ENCODE measurements at places on chromosomes 4 and X.

- H3K4me1 ChIP-seq, result no peaks in the 10 kb centered on the region
- H3K27ac ChIP-seq, result no peak overlapping the region
- no peaks in the 10 kb centered on the region for H3K27me3 ChIP-seq
- no peak for DNase-seq
Measured at GRCh38 chrX:110032534-110033147, 29.7 kb downstream of the TMEM164 start.

GRCh38 chr4:72313121-72313520, 255.9 kb downstream of the ADAMTS3 start:
- H3K36me3 ChIP-seq, result no peaks in the 10 kb centered on the region
- H3K27me3 ChIP-seq, result no peaks in the 10 kb centered on the region
- H3K4me3 ChIP-seq, result no peak overlapping the region
- peaks cover 49% of the 10 kb centered on the region for H3K4me1 ChIP-seq
- no peak for DNase-seq

DNA sequence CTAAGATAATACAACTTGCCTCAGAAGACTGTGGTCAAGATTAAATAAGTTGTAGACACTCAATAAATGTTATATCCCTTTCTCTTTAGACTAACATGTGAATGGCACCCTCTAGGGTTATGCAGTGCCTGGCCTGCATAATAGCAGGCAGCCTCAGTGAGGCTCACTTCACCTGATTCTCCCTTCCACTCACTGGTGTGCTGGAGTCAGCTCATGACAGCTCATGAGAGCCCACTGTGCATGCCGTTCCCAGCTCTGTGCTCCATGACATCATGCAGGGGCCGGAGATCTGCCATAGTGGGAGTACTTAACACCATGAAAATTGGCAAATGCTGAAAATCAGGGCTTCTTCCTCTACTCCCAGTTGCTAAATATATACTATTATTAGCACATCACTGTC, 64.5 kb downstream of the TEC start:
- H3K27me3 ChIP-seq, result no peaks in the 10 kb centered on the region
- H3K27ac ChIP-seq, result no peak overlapping the region
- H3K4me1 ChIP-seq, result no peaks in the 10 kb centered on the region
- no peak for DNase-seq
- no peak overlapping the region for H3K4me3 ChIP-seq

- DNase-seq, result no peak
- peaks cover 7% of the 10 kb centered on the region for H3K4me1 ChIP-seq
- H3K27me3 ChIP-seq, result no peaks in the 10 kb centered on the region
- H3K27ac ChIP-seq, result no peak overlapping the region
- no peak overlapping the region for H3K4me3 ChIP-seq
Measured at GRCh38 chr4:106366026-106366425, 2.6 kb downstream of the GIMD1 start.

DNA sequence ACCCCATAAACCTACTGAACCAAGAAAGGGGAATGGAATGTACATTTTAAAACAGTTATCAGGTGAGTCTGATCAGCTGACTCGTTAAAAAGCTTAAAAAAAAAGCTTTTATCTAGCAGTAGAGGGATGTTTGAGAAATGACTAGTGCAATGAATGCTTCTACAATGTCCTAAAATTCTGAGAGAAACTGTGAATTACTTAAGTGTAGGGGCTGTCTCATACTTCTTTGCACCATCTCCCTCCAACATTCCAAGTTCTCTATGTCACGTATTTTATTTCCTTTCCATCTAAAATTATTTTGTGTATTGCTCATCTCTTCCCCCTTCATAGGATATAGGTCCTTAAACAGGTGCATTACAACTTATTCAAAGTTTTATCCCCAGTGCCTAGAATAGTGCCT, 11.9 kb upstream of the AREG start:
- H3K4me3 ChIP-seq, result no peak overlapping the region
- no peaks in the 10 kb centered on the region for H3K36me3 ChIP-seq
- H3K27ac ChIP-seq, result no peak overlapping the region
- H3K4me1 ChIP-seq, result peaks cover 10% of the 10 kb centered on the region
- DNase-seq, result no peak

DNA sequence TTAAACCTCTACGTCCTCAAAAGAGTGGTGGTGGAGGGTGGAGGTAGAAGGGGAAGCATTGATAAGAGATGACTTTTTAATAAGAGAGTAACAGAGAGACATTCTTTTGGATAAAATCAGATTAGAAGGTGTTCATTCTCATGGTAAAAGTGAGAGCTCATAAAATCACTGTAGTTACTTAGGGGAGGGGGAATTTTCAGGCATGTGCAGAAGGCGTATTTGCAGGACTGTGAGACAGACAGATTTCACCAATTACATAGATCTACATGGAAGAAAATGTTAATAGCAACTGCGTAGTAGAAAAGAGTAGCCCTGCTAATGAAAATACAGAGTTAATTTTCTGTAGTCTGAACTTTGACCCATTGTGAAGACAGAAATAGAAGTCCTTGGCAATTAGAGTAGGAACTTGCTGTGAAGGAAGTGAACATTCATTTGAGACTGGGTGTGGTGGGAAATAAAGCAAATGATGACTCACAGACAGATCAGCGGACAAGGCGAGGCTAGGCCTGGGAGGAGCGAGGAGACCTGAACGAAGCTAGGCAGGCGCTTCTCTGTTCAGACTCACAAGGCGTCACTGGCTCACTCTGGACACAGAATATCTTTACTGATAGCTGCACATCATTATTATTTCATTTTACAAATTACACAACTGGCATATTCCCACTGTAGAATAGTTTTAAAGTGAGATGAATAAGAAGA, 57.2 kb upstream of the FAM9C start:
- H3K27ac ChIP-seq, result peak overlapping the region; percentile 51
- no peaks in the 10 kb centered on the region for H3K27me3 ChIP-seq
- H3K36me3 ChIP-seq, result no peaks in the 10 kb centered on the region
- H3K4me3 ChIP-seq, result no peak overlapping the region
- peaks cover 6% of the 10 kb centered on the region for H3K4me1 ChIP-seq

DNA sequence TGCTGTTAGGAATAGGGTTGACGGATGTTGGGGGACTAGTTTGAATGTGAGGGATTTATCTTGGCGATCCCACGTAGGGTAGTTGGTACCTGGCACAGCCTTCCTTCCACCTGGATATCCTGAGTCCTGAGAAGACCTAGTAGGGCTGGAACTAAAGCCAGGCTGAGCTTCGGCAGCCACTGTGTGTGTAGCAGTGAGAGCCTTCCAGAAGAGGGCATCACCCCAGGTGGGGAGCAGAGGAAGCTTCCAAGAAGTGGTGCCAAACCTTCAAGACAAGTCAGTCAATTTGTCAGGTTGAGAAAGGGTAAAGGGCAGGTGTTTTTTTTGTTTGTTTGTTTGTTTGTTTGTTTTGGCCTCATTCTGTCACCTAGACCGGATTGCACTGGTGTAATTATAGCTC, 1.2 kb upstream of the FGFBP2 start:
- no peaks in the 10 kb centered on the region for H3K36me3 ChIP-seq
- DNase-seq, result no peak
- H3K27me3 ChIP-seq, result no peaks in the 10 kb centered on the region
- H3K4me1 ChIP-seq, result no peaks in the 10 kb centered on the region

DNA sequence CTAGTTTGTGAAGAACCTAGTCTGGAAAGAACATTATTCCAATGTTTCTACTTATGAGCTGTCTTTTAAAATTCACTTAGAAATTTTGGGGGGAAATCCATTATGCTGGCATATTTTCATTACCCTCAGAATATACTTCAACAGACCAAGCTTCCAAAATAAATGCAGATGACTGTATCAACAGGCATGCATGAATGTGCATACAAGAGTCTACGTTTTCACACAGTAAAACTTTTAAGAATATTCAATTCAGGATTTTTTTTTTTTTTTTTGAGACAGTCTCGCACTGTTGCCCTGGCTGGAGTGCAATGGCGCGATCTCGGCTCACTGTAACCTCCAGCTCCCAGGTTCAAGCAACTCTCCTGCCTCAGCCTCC, 49.7 kb downstream of the ABCG2 start:
- no peaks in the 10 kb centered on the region for H3K4me1 ChIP-seq
- no peak overlapping the region for H3K4me3 ChIP-seq
- H3K27ac ChIP-seq, result no peak overlapping the region
- no peaks in the 10 kb centered on the region for H3K36me3 ChIP-seq

DNA sequence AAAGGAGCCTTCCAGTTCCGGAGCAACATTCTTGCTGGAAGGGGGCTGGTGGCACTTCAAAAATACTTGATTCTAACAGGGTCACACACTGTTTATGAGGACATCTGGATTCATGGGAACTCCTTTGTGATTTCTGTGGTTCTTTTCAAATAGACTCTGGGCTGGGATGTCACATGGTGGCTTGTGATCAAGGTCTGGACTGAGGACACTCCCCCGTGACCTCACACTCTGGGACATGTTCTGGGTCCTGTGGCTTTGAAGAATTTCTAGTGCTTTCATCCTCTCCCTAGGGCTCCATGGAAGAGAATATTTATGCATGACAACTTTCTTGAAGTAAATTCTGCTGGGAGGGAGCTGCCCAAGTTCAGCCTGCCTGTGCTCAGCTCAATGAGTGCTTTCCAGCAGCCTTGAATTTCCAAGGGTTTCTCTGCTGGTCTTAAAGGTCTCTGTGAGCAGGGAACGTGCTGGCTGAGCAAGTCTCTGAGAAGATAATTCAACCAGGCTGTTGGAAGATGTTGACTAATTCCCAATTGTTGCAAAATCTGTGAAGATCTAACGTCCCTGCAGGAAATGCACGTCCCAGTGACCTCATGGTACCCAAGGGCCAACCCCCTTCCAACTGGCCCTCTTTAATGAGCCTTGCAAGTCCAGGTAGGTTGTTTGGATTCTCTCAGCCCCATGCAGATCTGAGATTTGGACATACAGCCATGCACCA, 36.3 kb downstream of the GPR143 start:
- H3K4me1 ChIP-seq, result no peaks in the 10 kb centered on the region
- H3K36me3 ChIP-seq, result no peaks in the 10 kb centered on the region
- no peak overlapping the region for H3K27ac ChIP-seq
- no peak overlapping the region for H3K4me3 ChIP-seq
- no peak for DNase-seq

DNA sequence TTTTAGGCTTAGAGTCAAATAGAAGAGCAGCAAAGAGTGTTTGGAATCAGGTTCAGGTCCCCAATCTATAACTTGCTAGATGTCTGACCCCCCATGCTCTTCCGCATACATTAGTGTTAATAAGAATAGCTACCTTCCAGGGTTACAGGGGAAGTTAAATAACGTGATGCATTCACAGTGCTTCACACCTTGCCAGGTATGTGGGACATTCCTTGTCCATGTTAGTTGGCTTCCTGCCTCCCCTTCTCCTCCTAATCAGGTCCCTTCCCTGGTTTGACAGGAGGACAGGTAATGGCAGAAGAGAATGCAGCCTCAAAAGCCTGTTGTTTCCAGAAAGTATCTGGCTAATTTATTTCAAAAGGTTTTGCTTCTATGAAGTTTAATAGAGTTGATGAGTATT, 248.7 kb downstream of the MID1IP1 start:
- H3K36me3 ChIP-seq, result no peaks in the 10 kb centered on the region
- no peaks in the 10 kb centered on the region for H3K27me3 ChIP-seq
- H3K27ac ChIP-seq, result no peak overlapping the region
- DNase-seq, result no peak
- H3K4me1 ChIP-seq, result no peaks in the 10 kb centered on the region

DNA sequence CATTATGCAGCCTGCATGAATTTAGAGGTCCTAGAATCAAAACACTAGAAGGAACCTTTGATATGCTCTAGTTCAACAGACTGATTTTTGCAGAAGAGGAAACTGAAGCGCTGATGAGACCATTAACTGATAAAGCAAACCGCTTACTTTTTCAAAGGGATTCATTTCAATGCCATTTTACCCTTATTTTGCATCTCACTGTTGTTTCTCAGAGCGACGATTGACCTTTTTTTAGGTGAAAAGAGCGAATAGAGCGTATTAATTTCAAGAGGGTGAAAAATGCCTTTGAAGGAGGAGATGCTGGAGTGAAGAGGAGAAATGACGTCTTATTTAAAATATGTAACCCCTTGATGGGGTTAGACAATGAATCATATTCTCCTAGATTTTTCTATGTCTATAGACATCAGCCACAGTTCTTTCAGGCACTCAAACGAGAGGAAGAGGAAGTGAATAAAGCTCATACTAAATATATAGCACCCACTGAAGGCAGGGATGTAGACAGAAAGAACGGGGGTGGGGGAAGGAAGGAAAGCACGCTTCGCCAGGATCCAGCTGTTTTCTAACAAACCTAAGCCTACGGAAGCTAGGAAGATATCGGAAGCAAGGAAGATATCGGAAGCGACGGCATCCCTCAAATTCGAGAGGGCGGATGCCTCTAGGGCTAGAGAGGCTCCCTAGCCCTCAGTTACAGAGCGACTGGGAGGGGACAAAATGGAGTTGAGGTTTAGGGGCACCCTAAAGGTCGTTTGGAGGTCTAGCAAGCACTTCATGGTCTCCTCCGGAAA, 848 bp downstream of the ACSL4 start:
- H3K27ac ChIP-seq, result peak overlapping the region; percentile 86
- H3K27me3 ChIP-seq, result no peaks in the 10 kb centered on the region
- no peaks in the 10 kb centered on the region for H3K36me3 ChIP-seq

DNA sequence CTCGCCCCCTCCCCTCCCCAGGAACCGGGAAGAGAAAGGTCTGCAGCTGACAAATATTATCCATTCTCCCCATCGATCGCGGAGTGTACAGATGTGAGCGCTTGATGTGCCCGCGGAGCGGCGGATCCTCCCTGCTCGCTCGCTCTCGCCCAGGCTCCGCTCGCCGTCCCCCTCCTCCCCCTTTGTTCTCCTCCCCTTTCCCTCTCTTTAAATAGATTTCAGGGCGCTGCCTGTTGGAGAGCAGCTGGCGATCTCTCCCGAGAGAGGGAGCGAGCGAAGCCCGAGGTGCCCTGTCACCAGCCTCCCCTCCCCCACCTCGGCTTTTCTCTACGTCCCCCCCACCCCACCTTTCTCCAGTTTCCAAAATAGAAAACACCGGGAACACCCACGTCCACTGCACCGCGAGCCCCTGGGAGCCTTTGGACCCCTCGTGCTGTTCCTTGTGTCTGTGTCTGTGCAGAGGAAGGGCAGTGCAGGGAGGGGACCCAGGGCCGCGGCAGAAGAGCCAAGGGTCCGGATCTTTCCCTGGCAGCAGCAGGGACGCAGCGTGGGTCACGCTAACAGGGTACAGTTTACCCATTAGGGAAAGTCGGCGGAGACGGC, 56.6 kb upstream of the BCOR start:
- H3K4me3 ChIP-seq, result peak overlapping the region; percentile 36
- H3K4me1 ChIP-seq, result peaks cover 8% of the 10 kb centered on the region
- H3K36me3 ChIP-seq, result no peaks in the 10 kb centered on the region
- no peak for DNase-seq
- no peaks in the 10 kb centered on the region for H3K27me3 ChIP-seq

- no peak for DNase-seq
- H3K36me3 ChIP-seq, result no peaks in the 10 kb centered on the region
- H3K4me3 ChIP-seq, result no peak overlapping the region
- H3K27me3 ChIP-seq, result no peaks in the 10 kb centered on the region
- no peak overlapping the region for H3K27ac ChIP-seq
Measured at GRCh38 chrX:85922821-85923220, 124.5 kb downstream of the CHM start.
